ENCODE measurements at places on chromosomes 3 and 15.
A peak's percentile ranks its signal among the peaks of the same experiment; 100 is the strongest.

DNA sequence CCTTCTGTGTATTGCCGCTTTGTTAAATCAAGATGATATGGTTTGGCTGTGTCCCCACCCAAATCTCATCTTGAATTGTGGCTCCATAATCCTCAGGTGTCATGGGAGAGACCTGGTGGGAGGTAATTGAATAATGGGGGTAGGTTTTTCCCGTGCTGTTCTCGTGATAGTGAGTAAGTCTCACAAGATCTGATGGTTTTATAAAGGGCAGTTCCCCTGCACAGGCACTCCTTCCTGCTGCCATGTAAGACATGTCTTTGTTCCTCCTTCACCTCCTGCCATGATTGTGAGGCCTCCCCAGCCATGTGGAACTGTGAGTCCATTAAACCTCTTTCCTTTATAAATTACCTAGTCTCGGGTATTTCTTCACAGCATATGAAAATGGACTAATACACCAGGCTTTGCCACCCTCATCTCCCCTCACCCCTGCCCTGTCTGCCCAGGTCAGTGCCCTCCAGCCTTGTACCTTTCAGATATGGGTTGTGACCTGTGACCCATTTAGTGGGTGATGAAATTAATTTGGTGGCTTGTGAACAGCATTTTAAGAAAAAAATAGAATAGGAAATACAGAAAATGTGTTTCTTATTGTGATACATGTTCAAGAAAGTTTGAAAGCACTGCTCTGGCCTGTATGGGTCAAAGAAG is 56.1 kb upstream of the MCF2L2 start:
- no peak for DNase-seq

GRCh38 chr3:56682462-56683121 is 473 bp downstream of the TASOR start:
- DNase-seq = peak; percentile 70

- no peak for DNase-seq
These were observed 967.8 kb upstream of the CFAP20DC start for GRCh38 chr3:60017631-60018030.

DNA sequence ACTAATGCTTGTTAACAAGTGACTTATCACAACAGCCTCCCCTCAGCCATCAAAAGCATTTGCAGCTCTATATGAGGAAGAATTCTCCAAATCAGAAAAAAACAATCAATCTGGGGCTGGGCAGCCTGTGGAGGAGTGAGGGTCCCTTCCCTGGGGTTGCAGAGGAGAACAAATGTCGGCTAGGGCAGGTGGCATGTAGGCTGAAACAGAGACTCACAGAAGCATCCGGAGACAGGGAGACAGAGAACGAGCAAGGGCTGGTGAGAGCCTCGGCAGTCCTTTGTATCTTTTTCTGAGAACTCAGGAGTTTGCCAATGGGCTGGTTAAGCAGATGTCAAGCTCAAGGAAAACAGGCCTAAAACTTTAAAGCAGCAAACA is 15.8 kb downstream of the ITGA11 start:
- DNase-seq = no peak

DNA sequence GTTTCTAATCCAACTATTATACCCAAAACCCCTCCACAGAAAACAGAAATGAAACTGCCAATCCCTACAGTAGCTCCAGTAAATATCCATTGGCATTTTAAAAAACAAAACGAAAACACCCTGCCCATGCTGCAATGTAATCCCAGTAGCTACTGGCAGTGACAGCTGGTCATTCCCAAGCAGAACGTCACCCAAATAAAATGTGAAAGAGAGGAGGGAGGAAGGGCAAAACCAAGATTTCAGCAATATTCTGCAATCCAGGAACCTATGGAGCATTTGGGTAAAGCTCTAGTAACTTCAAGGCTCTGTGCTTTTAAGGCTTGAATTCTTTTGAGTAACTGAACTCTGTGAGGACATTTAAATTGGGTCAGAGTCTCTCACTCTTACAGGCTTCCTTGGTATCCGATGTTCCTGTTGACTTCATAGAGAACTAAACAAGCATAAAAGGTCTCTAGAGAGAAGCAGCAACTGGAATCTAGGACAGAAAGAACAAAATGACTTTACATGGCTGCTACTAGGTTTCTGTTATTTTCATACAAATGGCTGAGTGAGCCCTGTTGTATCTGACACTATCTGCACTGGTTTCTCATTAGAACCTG is 136.2 kb downstream of the TNIK start:
- DNase-seq = no peak

DNA sequence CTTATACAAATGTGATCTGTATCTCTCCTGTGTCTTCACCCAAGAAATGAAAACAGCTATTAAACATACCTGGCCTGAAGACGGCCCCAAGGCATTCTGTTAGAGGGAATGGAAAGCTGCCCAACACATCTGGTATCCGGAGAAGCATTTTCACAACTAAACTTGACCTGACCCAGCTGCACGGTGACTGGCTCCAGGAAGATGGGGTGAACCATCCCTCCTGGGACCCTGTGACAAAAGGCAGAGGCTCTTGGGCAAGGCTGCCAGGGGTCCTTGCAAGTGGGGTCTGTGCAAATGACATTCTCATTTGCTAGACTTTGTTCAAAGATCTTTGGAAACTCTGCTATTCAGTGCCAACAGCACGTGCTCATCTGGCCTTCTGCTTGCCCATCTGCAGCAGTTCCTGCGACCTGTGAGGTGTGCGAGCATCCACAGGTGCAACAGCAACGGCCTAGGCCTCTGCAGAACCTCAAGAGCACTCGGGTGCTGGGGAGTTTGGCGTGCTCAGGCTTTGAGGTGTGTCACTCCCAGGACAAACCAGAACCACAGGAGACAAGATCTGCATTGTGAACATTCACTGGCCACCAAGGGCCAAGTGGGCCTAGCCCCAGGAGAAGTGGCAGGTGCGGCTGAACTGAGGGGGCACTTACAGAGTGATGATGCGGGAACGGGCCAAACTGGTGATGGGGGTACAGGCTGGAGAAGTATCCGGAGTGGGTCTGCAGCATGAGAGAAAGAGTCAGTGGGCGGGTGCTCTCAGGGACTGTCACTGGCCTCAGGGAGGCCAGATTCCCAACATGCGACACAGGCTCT is 71.8 kb downstream of the SENP2 start:
- no peak for DNase-seq
